SK-N-DZ (cell line): ENCODE measurements at places on chromosomes 6 and 20.
A peak's percentile ranks its signal among the peaks of the same experiment; 100 is the strongest.

GRCh38 chr6:10460096-10460495 lies 45.2 kb upstream of the TFAP2A start:
- DNase-seq, result no peak

DNA sequence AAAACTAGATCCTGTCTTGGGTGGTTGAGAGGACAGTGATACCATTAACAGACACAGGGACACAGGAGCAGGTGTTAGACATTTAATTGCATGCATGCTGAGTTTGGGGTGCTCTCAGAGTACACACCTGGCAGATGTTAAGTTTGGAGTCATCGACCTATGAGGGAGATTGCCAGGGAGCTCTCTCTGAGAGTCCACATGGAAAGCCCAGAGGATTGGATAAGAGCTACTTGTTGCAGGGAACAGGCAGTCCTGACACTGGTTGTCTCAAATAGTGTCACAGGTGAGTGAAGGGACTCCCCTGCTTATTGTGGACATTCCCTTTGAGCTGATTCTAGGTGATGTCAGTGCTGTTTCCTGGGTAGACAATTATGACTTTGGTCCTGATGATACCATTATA lies 3.1 kb downstream of the ATRN start:
- DNase-seq, result no peak

DNA sequence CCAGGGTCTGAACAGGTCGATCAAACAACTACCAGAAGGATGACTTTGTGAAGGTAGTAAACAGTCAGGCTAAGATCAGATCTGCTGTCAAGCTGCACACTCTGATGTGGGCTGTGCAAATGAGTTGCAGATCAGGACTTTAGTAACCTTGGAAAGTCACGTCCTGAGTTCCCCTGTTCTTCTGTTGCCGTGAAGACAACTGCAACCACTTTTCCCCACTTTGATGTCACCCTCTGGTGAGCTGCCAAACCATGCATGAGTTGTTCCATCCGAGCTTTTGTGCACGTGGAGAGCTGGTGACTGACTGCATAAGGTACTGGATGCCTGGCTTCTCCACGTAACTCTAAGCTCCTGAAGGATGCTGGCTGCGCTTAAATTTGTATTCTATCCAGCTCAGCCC lies 111.0 kb downstream of the CD83 start:
- DNase-seq, result no peak

DNA sequence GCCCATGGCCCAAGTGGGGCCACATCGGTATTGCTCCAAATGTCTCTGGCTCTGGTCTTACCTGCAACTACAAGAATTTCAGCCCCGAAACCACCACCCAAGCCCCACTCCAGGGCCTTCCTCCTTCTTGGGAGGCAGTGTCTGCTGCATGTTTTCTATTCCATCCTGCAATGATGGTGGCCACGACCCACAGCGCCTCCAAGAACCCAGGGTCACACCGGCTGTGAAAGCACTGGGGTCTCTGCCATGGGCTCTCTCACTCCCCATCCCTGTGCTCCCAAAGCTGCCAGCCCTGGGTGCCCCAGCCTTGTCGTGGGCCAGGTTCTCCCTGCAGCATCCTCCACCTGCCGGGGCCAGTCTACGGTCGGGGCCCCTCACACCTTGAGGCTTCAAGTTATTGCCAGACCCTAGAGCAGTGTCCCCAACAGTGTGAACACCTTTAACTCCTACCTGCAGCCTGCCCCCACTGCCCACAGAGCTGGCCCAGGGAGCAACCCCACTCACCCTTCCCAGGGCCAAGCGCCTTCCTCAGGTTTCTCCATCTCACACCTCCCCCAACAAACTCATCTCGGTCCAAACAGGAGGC lies 115.4 kb downstream of the JPH2 start:
- DNase-seq, result no peak

DNA sequence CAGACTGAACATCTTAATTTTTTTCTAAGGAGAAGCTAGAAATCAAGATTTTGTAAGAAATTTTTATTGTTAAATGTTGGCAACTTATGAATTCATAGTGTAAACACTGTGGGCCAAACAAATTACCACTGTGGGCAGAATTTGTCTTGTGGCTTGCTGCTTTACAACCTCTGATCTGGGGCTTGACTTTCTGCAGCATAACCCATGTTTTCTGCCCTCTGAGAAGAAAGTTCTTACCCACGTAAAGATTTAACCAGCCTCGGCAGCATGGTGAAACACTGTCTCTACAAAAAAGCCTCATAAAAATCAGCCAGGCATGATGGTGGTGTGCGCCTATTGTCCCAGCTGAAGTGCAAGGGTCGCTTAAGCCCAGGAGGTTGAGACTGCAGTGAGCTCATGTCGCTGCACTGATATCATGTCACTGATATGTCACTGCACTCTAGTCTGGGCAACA lies 12.9 kb downstream of the ITCH start:
- no peak for DNase-seq

DNA sequence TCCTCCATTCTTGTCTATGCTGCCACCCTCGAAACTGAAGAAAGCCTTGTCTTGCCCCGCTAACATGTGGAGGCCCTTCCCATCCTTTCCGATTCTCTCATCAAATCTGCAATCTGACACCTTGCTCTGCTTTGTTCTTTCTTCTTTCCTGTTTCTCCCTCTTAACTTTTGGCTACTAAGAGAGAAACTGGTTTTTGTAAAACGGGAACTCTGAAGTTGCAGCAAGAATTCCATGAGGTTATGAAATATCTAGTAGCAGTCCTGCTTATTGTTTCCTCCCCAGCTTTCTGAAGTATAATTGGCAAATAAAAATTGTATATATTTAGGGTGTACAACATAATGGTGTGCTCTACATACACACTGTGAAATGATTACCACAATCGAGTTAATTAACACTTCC lies 80.2 kb downstream of the MAP7 start:
- DNase-seq, result no peak

GRCh38 chr6:39476151-39476550 lies 153.6 kb upstream of the KCNK16 start:
- DNase-seq, result no peak

DNA sequence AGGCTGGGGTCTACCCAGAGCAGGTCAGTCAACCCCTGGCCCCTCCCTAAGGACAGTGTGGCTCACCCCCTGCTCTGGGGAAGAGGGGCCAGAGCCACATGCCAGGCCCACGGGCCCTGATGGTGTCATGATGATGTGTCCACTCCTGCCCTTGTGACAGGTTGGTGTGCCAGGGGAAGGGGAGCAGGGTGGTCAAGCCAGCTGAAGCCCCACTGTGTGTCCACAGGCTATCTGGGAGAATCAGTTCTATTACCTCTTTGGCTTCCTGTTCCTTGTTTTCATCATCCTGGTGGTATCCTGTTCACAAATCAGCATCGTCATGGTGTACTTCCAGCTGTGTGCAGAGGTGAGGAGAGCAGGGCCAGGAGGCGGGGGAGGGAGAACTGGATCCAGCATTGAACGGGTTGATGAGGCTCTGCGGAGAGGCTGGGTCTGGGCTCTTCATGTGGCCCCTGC lies 47.7 kb downstream of the PLAGL2 start:
- DNase-seq, result no peak

DNA sequence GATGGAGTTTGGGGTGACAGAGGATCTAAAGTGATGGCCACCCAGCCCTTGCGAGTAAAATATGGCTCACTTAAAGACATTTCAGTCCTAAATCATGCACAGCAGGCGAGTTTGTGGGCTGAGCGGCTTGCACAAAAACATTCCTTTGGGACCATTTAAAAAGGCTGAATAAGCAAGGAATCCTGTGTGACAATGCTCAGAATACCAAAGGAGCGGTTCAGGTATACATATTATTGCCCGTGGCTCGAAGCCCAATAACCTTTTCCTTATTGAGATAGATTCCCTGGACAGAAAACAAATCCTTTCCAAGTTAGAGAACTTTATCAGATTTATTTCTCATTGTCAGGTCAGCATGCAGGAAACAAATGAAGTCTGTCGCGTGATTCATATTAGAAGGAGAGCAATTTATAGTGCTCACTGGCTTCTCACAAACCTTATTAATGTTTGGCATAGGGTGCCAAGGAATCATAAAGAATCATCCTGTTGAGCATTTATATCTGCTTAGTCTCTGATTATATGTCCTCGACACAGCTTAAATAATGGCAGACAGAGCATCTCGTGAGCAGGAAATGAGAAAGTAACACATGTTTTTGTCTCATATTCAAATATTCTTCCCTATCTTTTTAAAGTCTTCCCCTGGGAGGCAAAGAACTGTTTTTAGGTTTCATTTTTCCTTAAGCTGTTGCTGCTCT lies 121.3 kb downstream of the TRMT11 start:
- no peak for DNase-seq

DNA sequence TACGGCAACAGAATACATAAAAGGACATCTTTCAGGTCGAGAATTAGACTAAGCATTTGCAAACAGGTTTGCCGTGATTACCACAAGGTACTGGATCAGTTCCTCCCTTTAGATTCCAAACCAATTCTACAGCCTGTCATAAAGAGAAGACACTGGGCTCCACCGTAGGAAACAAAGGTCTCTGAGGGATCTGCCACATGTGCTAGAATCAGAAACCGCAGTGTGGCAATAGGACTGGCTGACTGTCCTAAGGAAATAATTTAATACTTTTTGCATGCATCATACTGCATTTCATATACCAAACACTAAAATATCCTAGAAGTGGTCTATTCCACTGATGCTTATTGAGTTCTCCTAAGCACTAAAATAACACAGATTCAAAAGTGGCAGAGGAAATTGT lies 59.2 kb downstream of the POPDC3 start:
- DNase-seq, result no peak

- no peak for DNase-seq
Observed at GRCh38 chr20:43761386-43762340, 34.9 kb upstream of the GTSF1L start.

GRCh38 chr6:17179530-17180073 lies 77.8 kb downstream of the STMND1 start:
- DNase-seq, result no peak

DNA sequence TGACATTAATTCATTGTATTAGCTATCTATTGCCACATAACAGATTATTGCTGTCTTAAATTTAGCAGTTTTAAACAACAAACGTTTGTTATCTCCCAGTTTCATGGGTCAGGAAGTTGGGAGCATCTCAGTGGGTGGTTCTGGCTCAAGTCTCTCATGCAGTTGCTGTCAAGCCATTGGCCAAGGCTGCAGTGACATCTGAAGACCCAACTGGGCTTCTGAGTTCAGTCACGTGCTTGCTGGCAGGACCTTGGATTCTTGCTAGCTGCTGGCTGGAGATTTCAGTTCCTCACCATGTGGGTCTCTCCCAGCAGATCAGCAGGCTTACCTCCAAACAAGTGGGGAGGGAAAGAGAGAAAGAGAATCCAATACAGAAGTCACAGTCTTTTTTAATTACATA lies 152.6 kb upstream of the EXOC2 start:
- no peak for DNase-seq

GRCh38 chr6:118725944-118726343 lies 74.6 kb upstream of the CEP85L start:
- no peak for DNase-seq

DNA sequence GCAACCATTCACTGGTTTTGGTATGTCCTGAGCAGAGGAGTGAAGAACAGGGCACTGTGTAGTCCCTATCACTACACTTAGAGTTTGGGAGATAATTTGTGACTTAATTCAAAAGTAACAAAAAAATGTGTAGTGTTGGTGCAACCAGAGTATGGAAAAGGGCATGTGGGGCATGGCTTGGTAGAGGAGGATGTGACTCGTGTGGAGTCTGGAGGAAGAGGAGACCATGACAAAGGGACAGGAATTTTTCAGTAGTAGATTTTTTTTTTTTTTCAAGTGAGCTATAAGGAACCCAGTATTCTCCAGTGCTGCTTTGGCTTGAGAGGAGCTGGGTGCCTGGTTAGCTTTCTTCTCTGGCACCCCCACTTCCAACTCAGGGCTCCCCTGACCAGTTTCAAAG lies 5.1 kb downstream of the MTRES1 start:
- no peak for DNase-seq

DNA sequence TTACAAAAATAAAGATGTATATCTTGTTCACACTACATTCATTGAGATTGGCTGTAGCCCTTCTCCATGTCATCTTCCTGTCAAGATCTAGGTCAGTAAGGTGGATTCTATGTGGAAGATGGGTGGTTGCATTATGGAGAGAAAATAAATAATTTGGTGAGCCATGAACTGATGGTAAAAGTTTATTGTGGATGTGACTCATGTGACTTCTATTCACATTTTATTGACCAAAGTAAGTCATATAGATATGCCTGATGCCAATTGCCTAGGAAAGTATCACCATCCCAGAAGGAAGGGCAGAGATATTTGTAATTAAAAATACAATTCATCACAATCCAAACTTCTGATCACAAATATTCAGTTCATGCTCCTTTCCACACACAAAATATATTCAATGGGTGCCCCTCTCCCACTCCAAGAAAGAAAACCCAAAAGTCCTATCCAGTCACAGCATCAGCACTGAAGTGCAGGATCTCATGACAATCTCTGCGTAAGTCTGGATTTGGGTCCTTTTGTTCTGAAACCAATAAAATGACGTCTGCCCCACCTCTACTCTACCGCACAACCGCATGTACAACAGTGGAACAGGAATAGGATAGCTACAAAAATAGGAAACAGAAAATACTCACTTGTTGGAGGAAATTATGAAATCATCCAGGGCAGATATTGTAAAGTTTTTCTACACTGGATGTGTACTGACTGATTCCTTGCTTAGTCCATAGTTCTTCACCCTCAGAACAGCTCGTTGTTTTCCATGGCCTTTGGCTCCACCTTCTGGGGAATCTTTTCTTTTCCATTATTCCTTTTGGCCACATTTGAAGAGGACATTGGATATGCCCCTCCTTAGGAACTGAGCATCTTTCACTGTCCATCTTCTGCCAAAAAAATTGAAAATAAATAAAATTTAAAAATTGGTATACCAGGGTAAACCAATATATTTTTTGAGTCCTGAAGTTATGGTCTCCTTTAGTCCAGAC lies 16.1 kb upstream of the SLC17A3 start:
- DNase-seq, result peak; percentile 40

DNA sequence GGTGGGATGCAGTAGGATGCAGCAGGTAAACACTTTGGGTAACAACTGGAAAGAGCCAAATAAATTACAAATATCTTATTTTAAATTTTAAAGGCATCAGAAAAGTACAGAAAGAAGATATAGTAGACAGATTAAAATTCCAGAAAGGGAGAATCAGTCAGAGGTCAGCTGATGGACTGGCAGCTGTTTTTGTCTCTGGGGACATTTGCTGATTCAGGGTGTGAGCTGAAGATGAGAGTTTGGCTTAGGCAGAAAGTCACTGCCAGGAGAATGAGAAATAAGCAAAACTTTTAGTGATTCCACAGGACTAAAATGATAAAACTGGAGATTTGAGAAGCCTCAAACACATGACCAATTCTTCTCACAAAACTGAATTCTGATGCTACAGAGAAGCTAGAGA lies 39.5 kb downstream of the AHI1 start:
- no peak for DNase-seq
